Amniotic epithelial cell (primary cell): ENCODE measurements at places on chromosomes 2 and 18.

DNA sequence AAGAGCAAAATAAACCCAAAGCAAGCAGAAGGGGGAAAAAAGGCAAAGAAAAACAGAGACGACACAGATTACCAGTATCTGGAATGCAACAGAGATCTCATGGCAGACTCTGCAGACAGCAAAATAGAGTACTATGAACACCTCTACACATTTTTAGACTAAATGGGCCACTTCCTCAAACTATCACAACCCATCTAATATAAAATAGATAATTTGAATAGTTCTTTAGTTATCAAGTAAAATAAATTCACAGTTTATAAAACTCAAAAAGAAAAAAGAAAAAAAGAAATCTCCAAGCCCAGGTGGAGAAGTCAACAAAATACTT is 16.6 kb downstream of the SESTD1 start:
- DNase-seq = no peak

DNA sequence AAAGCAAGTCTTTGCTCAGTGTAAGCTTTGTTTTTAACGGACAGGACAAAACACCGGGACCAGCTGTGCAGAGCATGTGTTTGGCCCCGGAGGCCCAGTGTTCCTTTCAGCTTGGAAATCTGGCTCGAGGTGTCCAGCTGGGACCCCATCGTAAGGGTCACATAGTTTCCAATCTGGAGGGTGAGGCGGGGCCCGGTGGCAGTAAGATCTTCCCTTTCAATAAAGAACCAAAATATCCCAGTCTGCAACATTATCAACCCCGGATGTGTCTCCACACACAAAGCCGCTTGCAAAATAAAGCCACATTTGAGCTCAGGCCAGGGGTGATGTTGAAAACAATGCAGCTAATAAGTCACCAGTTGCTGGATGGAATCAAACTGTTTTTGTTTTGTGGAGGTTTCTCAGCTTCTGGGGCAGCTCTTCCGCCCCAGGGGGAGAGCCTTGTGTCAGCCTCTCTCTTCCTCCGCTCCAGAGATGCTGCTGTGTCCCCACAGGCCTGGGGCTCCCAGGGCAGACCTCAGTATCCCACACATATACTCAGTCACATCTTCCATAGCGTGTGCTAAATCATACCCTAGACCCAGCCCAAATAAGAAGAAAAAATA is 138.6 kb upstream of the GLI2 start:
- peak; percentile 78 for DNase-seq

GRCh38 chr2:150788426-150789140 is 301.1 kb upstream of the RND3 start:
- no peak for DNase-seq

DNA sequence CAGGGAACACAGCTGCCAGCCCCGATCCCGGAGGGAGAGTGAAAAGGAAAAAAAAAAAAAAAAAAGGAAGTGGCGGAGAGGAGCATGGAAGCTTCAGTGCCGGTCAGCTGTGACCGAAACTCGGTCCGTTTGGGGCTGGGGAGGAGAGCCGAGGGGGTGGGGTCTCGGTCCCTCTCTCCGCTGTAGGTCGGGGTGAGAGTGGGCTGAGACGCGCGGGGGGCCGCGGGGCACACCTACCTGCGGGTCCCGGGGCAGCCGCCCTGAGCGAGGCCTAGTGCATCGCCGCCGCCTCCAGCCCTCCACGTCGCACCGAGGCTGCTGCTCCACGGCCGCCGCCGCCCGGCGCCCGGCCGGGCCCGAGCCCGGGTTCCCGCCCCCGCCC is 536 bp downstream of the VPS54 start:
- peak; percentile 37 for DNase-seq

- no peak for DNase-seq
Measured at GRCh38 chr2:226174390-226174789, 625.2 kb downstream of the IRS1 start.

DNA sequence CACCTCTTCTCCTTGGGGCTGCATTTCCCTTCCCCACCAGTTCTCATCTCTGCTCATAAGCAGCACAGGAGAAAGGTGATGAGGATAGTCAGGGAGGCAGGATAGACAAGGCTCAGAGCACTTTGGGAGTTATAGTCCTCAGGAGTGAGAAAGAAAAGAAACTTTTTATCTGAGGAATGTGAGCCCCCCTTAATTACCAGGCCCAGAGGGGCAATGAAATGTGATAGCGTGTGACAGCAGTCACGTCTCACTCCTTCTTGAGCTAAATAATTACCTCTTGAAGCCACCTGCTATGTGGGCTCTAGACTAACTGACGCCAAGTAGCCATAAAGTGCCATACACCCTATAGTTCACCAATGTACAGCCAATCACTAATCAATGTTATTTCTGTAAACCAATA is 105.8 kb downstream of the SPP2 start:
- DNase-seq = no peak

GRCh38 chr18:76589866-76590265 is 94.8 kb upstream of the ZNF516 start:
- DNase-seq = no peak

DNA sequence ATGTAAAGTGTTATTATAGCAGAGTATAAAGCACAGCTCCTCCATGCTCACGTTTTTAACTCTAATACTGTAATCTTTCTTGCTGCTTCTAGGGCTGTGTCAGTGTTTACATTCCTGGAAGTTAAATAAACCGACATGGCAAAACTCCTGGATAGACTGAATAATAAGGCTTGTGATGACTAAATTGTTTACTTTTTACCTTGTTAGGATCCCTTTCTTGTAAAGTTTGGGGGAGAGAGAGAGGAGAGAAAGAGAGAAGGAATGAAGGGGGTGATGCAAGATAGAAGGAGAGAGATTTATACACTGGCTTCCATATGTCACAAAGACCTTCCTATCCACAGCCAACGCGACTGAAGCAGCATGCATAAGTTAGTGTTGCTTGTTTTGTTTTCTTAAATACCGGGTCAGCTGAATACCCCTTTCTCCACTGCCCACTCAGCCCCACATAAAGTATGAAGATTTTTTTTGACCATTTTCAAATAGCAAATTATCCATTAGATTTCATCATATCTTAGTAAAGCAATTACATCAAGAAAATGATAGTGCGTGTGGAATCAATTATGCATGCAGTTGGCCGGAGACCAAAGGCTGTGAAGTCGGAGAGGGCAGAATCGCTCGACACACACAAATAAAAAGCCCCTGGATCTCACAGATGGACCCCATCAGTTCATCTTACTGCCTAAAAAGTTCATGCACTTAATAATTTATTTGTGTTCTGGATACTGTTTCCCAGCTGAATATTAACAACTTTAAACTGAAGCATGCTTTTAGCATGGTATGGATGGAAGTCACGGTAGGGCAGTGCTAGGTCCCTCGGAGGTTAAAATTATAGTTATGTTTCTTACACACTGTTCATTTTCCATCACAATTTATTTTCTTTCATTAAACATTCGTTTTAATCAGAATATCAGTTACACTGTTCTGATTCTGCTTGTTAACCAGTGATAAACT is 20.1 kb downstream of the BCL11A start:
- peak; percentile 72 for DNase-seq

- no peak for DNase-seq
Measured at GRCh38 chr2:15940661-15941480, 521 bp downstream of the MYCN start.

- peak; percentile 66 for DNase-seq
Measured at GRCh38 chr2:23426263-23426905, 41.4 kb downstream of the KLHL29 start.

GRCh38 chr2:236956031-236956618 is 129.6 kb upstream of the COPS8 start:
- peak; percentile 73 for DNase-seq

- DNase-seq = no peak
Measured at GRCh38 chr2:102042196-102043081, 50.7 kb downstream of the IL1R2 start.

- DNase-seq = no peak
Measured at GRCh38 chr18:50697509-50697908, 122.3 kb downstream of the MRO start.

DNA sequence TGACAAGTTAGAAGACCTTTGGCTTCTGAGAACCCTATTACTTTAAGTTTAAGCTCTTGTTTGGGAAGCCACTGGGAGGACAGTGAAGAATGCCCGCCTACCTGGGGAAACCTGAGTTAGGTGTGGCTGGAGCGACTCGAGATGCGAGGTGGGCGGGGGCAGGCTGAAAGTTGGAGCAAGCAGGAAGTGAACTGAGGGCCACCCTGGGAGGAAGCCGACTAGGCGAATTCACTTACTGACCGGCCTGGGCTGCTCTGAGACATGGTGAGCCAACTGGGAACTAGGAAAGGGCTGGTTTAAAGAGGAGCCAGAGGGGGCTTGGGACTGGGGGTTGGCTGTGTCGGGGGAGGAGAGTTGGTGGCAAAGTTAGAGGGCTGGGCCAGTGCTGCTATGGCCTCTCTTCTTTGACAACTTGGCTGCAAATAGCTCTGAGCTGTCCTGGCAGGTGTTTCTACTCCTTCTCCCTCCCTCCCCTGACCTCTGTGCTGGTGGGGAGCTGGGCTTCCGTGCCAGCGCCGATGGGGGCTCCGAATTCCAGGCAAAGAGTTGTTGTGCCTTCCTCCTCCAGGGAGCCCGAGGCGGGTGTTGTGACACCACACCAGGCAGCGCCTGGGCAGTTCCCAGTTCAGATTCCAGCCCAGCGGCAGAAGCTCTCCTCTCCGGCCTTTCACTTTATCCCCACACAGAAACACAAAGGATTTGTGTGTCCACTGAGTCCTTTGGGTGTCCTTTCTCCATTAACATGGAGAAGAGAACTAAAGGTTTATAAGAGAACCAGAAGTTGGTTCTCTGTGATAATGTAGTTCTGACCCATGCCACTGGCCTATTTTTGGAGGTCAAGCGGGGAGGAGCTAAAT is at the start of gene VAMP8:
VAMP8 (plus strand) TSS at position 201 of the 857 bp plus-strand sequence; CDS start at position 262, 61 bp downstream.
- DNase-seq = peak; percentile 43

DNA sequence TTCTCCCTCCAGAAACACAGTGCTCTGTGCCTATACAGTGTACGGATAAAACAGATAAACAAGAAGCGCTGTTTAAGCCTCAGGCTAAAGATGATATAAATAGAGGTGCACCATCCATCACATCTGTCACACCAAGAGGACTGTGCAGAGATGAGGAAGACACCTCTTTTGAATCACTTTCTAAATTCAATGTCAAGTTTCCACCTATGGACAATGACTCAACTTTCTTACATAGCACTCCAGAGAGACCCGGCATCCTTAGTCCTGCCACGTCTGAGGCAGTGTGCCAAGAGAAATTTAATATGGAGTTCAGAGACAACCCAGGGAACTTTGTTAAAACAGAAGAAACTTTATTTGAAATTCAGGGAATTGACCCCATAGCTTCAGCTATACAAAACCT is 70.7 kb downstream of the TANK start:
- DNase-seq = no peak

GRCh38 chr2:224259831-224260230 is 142.1 kb downstream of the FAM124B start:
- DNase-seq = peak; percentile 73

- DNase-seq = no peak
Measured at GRCh38 chr2:223923976-223924375, 21.2 kb downstream of the WDFY1 start.

DNA sequence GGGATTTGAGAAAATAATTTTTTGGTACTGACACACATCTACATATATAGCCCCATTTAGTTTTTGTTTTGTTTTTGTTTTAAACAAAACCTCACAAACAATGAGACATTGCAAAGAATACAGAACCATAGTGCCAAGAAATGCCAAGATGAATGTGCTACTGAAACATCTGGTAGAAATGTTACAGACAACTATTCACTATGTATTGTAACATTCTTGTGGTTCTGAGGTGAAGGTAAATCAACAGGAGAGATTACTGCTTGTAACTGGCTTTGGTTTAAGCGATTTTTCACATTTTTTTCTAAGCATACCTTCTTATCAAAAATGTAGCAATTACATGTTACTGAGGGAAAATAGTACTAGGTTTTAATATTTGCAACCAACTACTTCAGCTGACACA is 281.3 kb downstream of the ZNF804A start:
- peak; percentile 97 for DNase-seq

DNA sequence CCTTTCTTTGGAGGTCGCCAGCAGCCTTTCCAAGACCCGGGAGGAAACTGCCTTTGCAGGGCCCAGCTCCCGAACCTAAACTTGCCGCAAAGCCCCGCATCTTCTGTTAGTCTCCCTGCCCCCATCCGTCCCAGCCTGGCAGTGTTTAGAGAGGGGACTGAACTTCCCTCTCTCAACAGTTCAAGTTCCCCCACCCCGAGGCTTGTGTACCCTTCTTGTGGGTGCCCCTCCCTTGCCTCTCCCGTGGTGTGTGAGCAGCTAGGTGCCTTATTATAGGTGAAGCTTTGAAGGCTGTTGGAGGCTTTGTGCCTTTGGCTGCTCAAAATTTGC is 1.4 kb downstream of the LBH start:
- DNase-seq = no peak

DNA sequence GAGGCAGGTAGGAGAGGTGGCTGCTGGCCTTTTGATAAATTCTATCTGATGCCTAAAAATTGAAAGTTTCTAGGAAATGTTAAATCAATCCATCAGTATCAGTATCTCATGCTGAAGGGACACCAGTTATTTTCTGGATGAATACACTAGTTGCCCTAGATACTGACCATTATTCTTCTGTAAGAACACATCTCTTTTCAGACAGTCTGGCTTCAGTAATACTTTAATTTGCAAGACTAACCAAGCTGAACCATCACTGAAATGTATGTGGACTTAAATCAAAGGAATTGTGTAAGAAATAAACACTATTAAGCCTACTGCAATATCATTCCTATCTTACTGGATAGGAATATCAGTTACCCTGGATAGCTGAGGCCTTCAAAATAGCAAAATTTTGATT is 1546.3 kb downstream of the LRP1B start:
- peak; percentile 27 for DNase-seq

- no peak for DNase-seq
Measured at GRCh38 chr2:7868836-7869235, 813.0 kb upstream of the ID2 start.

DNA sequence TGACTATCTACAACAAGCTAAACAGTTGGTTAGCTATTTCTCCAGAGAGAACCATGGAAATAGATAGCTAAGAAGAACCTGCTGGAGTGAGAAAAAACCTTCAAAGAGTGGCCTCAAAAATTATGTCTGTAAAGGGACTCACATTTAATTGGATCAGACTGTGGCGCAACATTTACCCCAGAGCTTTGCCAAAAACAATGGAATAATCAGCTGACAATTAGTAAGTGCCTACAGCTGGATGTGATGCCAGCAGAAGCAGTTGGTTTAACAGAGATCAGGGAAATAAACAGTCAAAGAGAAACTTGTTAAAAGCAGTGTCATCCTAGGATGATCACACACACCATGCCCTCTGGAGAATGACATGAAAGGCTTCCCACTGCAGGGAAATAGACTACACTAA is 310.7 kb downstream of the CLIP4 start:
- DNase-seq = no peak

- no peak for DNase-seq
Measured at GRCh38 chr2:198106621-198107385, 302.4 kb downstream of the PLCL1 start.

GRCh38 chr2:96259497-96259921 is 6.3 kb downstream of the TMEM127 start:
- DNase-seq = no peak

- peak; percentile 88 for DNase-seq
Measured at GRCh38 chr2:9087121-9087681, 83.7 kb upstream of the MBOAT2 start.
